ENCODE measurements at places on chromosomes 1 and 21.

GRCh38 chr1:172818841-172819527 lies 160.1 kb downstream of the FASLG start:
- DNase-seq, result no peak

GRCh38 chr1:61520401-61520800 lies 204.5 kb downstream of the TM2D1 start:
- no peak for DNase-seq

DNA sequence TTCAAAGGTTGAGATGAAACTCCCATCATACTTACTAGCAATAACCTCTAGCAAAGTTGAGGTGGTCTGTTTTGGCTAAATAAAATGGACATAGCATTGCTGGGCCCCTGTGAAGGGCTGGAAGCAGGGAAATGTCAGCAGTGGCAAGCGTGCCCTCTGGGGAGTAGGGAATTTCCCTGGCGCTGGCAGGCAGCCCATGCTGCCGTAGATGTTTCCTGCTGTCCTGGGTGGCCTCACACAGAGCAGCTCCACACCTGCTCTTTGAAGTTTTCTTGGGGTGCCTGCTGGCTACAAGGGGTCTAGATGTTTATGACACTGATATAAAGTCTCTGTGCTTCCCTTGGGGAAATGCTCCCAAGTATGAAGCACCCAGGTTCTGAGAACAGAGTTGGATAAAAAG lies 30.2 kb downstream of the ADARB1 start:
- DNase-seq, result no peak

DNA sequence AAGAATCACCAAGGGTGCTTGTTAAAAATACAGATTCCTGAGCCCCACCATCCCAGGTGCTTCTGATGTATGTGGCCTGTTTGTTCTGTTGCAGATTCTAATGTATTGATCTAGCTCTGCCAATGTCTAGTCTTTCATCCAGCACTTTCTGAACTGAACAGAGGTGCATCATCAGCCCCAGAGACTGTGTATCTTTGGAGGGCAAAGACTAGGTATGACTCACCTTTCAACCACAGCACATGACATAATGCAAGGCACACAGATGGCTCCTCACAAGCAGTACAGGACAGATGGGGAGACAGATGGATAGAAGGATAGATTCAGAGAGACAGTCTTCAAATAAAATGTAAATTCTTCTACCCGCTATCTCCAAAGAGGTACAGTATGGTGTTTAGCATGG lies 32.3 kb downstream of the CD58 start:
- DNase-seq, result no peak

DNA sequence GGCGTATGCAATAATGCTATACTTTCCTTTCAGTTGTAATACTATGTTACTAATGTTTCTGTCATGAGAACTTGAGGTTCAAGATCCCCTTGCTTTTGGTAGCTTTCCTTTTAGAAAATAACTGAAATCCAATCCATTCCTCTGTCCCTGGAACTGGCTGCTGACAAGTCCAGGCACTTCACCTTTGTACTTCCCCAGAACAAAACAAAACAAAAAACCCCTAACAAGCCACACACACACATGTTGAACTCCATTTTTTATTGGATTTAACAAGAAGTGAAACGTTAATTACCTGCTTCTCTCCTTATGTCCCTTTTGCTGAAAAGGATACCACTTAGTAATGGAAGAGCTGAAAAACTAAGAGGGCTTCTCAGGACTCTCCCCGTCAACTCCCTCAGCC lies 26.1 kb upstream of the SDC3 start:
- no peak for DNase-seq

DNA sequence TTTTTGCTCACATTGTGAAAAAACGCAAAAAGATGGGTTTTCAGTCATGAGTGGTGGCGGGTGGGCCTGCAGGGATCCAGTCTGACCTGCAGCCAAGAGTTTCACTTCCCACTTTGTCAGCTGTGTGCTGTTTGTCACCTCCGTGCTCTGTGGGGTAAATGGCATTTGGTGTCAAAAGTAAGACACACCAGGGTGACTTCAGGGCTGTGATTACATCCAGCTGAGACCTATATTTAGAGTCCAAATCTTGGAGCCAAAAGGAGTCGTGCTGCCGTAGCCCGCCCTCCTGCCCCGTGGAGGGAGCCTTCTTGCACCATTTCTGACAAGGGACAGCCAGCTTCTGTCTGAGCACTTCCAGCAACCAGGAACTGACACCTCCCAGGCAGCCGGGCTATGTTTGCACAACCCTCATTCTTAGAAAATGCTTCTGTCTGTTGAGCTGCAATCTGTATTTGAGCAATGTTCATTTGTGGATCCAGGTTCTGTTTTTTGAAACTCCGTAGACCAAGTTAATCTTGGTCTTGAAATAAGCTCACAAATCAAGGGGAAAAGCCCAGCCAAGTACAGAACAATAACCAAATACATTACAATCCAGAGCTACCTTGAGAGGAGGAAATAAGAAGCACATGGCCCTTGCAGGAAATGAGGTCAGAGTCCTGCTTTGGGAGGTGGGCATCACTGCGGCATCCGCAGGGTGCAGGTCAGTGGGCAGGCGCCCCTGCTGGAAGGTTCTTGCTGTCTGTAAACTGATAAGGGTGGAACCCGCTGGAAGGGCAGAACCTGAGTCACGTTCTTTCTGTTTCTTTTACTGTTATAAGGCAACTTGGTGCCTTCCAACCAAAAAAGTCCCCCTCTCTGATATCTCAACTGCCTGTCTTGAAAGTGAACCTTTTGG lies 14.4 kb downstream of the ABCG1 start:
- peak; percentile 72 for DNase-seq

GRCh38 chr1:187245201-187245600 lies 416.5 kb downstream of the PLA2G4A start:
- DNase-seq, result no peak

- no peak for DNase-seq
Measured at GRCh38 chr1:36605942-36606640, 123.4 kb upstream of the CSF3R start.

- no peak for DNase-seq
Measured at GRCh38 chr1:212514782-212515181, 82.1 kb downstream of the NENF start.

GRCh38 chr21:17396948-17397347 lies 115.9 kb upstream of the CXADR start:
- no peak for DNase-seq

DNA sequence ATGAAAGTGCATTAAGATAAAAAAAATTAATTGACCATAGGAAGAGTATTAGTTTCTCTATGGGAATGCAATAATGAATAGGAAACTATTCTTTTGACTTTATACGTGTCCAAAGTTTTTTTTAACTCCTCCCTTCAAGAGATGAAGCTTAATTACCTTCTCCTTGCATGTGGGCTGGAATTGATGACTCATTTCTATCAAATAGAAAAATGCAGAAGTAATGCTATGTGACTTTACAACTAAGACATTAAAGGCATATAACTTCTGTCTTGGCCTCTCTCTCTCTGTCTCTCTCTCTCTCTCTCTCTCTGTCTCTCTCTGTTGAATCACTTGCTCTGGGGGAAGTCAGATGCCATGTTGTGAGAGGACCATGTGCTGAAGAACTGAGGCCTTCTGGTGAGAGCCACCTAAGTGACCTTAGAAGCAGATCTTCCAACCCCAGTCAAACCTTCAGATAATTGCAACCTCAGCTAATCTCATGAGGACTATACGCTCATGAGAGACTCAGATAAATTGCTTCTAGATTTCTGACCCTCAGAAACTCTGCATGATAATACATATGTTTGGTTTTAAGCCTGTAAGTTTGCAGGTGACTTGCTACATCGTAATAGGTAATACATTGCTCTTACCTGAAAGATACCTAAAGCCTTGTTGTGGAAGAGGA lies 414.2 kb downstream of the KCNT2 start:
- DNase-seq, result no peak

GRCh38 chr1:230301822-230302221 lies 124.3 kb downstream of the PGBD5 start:
- DNase-seq, result no peak

- DNase-seq, result no peak
Measured at GRCh38 chr1:30416221-30416820, 307.1 kb downstream of the MATN1 start.

GRCh38 chr1:153348511-153349362 lies at the start of gene PGLYRP4:
TSS of gene PGLYRP4 (minus strand) at chr1:153348841. CDS start at chr1:153347932, 909 bp downstream.
- DNase-seq, result peak; percentile 27

DNA sequence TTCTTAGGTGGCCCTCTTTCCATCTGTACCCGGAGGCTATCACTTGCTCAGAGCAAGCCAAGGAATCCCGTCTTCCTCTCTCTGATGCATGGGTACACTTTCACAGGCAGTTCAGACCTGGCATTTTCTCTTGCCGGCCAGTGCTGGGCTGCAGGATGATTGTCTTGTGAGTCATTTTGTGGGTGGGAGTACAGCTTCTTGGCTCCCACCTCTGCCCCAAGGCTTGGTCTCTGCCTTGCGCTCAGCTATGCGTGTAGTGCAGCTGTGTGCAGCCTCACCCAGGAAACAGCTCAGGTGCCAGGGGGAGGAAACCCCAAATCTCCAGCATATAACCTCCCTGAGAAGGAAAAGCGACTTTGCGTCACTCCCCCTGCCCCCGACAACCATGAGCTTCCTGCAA lies 3.9 kb upstream of the AJAP1 start:
- no peak for DNase-seq

GRCh38 chr1:170730438-170730837 lies 66.5 kb downstream of the PRRX1 start:
- no peak for DNase-seq

DNA sequence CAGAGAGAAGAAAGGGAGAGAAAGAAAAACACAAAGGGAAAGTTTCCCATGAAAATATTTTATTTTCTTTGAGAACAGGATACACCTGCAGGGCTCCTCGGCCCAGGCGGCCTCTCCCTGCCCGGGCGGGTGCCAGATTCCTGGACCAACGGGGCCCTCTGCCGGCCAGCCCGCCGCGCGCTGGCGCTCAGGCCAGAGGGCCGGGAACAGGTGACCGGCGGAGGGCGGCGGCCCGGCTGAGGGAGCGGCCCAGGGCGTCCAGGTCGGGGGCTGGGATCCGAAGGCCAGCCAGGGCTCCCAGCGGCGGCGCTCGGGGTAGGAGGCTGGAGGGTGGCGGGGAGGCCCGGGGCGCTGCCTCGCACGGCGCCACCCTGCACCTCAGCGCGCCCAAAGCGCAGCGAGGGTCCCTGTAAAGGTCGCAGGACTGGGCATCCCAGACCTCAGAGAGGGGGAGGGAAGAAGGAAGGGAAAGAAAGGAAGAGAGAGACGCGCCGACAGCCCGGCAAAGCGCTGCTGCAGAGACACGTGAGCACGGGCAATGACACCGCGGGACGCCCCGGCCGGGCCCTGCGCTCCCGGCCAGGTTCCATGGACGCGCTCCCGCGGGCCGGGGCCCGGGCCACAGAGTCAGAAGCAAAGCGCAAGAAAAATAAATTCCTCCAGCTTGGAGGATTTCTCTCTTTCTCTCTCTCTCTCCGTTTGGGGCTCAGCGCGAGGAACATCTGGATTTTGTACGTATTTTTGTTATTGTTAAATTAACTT lies 927 bp downstream of the WNT9A start:
- peak; percentile 50 for DNase-seq

DNA sequence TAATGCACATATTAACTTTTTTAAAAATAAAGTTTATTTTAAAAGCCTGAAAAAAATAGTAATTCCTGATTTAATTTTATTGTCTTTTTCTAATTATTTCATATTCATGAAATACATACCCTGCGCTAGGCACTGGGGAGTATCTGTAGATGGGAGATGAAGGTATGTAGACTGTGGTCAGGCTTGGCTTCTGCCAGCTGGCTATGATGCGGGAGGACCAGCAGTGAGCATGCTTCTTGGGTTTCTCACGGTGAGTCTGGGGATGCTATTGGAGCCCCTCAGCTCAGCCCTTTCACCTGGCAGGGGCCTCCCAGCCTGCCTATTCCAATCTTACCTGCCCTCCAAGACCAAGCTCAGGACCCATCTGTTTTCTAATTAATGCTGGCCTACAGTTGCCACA lies 138.4 kb downstream of the NOS1AP start:
- DNase-seq, result no peak

GRCh38 chr1:197356723-197357533 lies 88.9 kb downstream of the CRB1 start:
- DNase-seq, result no peak

- no peak for DNase-seq
Measured at GRCh38 chr1:215669806-215670491, 102.8 kb downstream of the KCTD3 start.

GRCh38 chr1:38780133-38780532 lies 79.4 kb downstream of the RRAGC start:
- no peak for DNase-seq

GRCh38 chr1:1924386-1924785 lies 5.3 kb upstream of the TMEM52 start:
- no peak for DNase-seq

DNA sequence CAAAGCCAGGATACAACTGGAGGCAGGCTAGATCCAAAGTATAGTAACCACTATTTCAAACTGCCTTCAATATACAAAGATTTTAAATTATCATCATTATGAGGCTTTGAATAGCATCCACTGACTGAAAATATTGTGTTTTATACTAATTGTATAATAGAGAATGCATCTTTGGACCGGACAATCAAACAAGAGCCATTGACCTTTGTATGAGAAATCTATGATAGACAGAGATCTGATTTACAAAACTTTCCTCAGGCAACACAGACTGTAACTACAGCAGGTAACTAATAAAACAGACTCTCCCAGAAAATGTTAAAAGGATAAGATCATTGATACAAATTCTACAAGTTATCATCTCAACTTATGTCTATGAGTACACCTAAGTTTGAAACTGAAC lies 152.9 kb downstream of the DENND1B start:
- DNase-seq, result no peak

GRCh38 chr1:224673141-224673540 lies 57.0 kb downstream of the CNIH3 start:
- no peak for DNase-seq

DNA sequence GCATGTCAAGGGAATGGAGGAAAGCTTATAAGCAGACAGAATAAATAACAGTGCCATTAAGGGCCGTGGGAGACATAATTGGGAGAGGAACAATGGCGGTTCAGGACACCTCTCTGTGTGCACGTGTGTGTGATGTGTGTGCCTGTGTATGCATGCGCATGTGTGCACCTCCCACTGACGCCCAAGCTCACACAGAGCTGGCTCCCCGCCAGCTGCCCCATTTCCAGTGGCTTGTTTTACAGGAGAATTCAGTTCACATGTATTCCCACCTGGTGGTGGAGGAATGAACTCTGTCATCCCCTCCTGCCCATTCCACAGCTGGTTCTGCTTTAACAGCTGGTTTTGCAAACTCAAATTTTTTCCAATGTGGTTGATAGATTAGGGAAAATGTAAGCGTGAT lies 262.2 kb downstream of the AJAP1 start:
- DNase-seq, result no peak
